ENCODE measurements at places on chromosomes 13 and 19. TPM values are rescaled to one million over a fixed set of nuclear protein-coding genes. Genes with fewer than 3 reads are reported as not detected.
A peak's percentile ranks its signal among the peaks of the same experiment; 100 is the strongest.

LRRC25 gene
- total RNA-seq, result not detected

PEAK3 gene
- not detected for total RNA-seq

DNA sequence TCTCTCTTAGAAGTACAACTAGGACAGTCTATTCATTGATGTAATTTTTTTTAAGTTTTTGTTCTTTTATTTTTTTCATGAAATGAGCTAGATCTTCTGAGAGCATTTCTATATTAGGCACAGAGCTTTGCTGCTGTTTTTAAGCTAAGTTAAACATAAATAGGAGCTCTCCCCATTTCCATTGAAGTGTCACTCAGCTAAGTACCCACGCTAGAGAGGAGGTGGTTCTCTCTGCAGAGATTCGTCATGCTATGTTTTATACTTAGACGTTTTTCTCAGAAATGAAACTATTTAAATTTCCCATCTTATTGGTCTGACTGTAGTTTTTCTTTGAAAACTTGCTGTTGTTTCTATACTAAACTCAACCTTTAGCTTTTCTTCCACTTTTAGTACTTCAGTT is 271.5 kb downstream of the PCDH9 start:
- DNase-seq, result no peak

- DNase-seq, result no peak
These were observed 23.9 kb downstream of the DHRS12 start for GRCh38 chr13:51780099-51780498.

DNA sequence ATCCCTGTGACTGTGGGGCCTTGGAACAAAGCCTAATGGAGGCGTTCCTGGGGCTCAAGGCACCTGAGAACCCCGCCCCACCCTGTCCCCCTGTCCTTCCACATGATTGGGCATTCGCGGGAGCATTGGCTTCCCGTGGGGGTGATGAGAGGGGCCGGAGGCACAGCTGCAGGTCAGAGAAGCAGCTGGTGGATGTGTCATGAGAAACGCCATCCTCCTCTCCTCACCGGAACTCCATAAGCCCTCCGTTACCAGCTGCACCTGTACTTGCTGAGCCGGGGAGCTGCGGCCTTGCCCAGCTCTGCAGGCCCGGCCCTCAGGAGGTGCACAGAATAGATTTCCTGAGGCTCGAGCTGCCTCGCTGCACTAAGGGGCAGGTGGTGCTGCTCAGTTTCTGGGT is 42.0 kb downstream of the CAPN12 start:
- no peak for DNase-seq

GRCh38 chr13:73286942-73287620 is 228.3 kb downstream of the KLF5 start:
- peak; percentile 75 for DNase-seq

Measured in mammary epithelial cell (primary cell).